Progenitor cell of endocrine pancreas (in vitro differentiated cells): ENCODE measurements at places on chromosomes 5 and 9. TPM values are rescaled to one million over a fixed set of nuclear protein-coding genes. Genes with fewer than 3 reads are reported as not detected.

- no peaks in the 10 kb centered on the region for H3K36me3 ChIP-seq
- H3K27ac ChIP-seq = no peak overlapping the region
- H3K4me3 ChIP-seq = no peak overlapping the region
- no peak for DNase-seq
Observed at GRCh38 chr9:30519756-30520155, 1864.7 kb upstream of the ACO1 start.

DNA sequence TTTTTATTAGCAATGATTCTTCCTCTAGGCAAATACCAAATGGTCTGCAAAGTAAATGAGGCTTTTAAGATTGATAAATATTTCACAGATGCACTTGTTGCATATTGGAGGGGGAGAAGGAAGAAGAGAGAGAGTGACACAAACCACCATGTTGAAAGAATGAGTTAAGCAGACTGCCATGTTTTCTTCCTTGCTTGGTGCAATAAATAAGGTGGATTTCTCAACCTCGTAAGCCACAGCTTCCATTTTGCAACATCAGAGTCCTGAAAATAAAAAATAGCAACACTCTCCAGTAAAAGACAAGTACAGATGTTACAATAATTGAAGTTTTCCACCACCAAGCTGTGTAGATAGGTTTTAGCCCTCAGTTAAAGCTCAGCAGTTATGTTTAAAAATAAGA lies 202.9 kb downstream of the SGCD start:
- no peaks in the 10 kb centered on the region for H3K36me3 ChIP-seq
- no peaks in the 10 kb centered on the region for H3K4me1 ChIP-seq
- H3K27me3 ChIP-seq = no peaks in the 10 kb centered on the region

DNA sequence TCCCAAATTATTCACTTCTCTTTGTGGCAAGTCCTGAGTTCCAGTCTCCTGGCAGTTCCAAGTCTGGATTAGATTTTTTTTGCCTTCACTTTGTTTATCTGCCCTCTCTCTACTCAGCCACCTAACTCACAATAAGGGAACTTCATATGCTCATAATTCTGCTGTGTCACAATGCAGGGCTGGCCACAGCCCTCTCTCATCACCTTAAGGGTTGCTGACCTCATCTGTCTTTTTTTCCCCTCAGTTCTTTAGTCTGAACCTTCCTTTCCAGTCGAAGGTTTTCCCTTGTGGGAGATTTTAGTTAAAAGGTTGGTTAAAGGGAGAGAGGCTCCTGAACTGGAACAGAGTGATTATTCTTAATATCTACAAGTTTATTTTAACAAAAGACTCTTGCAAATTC lies 4.1 kb downstream of the BAG1 start:
- peaks cover 12% of the 10 kb centered on the region for H3K4me1 ChIP-seq
- no peak for DNase-seq
- H3K36me3 ChIP-seq = peaks cover 13% of the 10 kb centered on the region
- no peaks in the 10 kb centered on the region for H3K27me3 ChIP-seq

DNA sequence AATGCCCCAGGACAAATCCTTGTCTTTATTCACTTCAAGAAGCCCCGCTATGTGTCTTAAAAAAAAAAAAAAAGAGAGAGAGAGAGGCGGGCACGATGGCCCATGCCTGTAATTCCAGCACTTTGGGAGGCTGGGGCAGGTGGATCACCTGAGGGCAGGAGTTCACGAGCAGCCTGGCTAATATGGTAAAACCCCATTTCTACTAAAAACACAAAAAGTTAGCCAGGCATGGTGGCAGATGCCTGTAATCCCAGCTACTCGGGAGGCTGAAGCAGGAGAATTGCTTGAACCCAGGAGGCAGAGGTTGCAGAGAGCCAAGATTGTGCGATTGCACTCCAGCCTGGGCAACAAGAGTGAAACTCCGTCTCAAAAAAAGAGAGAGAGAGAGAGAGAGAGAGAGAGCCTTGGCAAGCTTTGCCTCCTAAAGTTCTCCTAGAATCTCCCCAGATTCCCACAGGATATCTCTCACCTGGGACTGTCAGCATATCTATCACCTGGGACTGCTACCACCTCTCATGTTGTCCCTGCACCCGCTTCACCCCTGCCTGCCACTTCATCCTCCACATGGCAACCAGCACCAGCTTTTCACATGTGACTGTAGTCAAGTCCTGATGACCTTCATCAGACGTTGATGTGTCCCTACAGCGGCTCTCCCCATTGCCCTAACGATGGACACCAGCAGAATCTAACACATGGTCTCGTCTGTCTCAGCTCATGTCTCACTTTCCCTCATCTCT lies 5.8 kb downstream of the ITK start:
- H3K27ac ChIP-seq = no peak overlapping the region
- no peak overlapping the region for H3K4me3 ChIP-seq
- DNase-seq = no peak
- no peaks in the 10 kb centered on the region for H3K36me3 ChIP-seq
- H3K4me1 ChIP-seq = no peaks in the 10 kb centered on the region

DNA sequence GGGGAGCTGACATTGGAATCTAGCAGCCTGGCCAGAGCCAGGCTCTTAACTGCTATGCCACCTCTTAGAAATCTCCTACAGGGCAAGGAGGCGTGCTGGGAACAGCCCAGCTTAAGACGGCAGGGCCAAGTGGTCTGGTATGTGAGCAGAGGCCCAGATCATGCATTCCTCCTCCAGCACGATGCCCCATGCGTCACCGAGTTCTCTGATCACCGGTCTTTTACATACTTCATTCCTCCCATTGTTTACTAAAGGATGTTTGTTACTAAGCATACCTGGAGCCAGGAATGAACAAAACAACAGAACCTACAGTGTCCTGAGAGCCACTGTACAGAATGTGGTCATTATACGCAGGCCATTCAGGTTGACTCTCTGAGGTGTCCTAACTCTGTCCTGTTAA lies 73.8 kb downstream of the TRIO start:
- no peaks in the 10 kb centered on the region for H3K27me3 ChIP-seq
- DNase-seq = no peak
- peaks cover 50% of the 10 kb centered on the region for H3K4me1 ChIP-seq
- H3K27ac ChIP-seq = no peak overlapping the region

GRCh38 chr9:79912318-79913070 lies 340.7 kb downstream of the TLE4 start:
- no peak overlapping the region for H3K27ac ChIP-seq
- H3K27me3 ChIP-seq = peaks cover 21% of the 10 kb centered on the region
- H3K36me3 ChIP-seq = no peaks in the 10 kb centered on the region
- H3K4me3 ChIP-seq = no peak overlapping the region

DNA sequence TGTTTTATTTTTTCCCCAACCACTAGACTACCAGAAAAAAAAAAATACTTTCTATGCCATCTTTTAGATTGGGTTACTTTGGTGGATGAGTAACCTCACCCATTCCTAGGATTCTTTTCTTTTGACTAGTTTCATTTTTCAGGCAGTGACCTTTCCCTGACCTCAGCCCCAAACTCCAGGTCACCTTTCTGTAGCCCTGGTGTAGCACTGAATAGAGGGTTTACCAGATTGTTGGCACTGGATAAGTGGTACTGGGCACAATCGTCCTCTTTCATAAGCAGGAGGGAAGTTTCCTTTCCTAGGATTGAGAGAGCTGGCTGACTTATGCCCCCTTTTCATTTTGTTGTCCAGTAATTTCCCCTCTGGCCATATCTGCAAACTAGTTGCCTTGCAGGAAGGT lies 169.4 kb upstream of the TMEM161B start:
- no peaks in the 10 kb centered on the region for H3K36me3 ChIP-seq
- no peak overlapping the region for H3K4me3 ChIP-seq
- no peaks in the 10 kb centered on the region for H3K27me3 ChIP-seq
- H3K27ac ChIP-seq = no peak overlapping the region
- no peak for DNase-seq

DNA sequence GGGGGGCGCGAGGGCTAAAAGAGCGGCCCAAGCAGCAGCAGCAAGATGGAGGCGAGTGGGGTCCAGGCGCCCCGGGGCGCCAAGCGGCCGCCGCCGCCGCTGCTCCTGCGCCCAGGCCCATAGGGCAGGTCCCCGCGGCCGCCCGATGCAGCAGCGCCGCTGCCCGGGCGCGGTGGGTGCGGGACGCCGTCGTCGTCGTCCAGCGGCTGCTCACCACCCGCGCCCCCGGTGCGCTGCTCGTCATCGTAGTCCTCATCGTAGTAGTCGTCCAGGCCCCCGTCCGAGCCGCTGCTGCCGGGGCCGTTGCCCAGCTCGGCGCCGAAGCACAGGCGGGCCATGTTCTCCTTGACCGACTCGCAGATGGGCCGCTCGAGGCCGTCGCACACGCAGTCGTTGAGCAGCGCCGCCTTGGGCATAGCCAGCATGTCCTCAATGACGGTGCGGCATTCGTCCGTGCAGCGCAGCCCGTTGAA lies 1.5 kb downstream of the GAS1 start:
- peaks cover 32% of the 10 kb centered on the region for H3K4me1 ChIP-seq
- H3K36me3 ChIP-seq = no peaks in the 10 kb centered on the region
- peak overlapping the region; percentile 77 for H3K4me3 ChIP-seq
- no peak for DNase-seq
- peak overlapping the region; percentile 62 for H3K27ac ChIP-seq

DNA sequence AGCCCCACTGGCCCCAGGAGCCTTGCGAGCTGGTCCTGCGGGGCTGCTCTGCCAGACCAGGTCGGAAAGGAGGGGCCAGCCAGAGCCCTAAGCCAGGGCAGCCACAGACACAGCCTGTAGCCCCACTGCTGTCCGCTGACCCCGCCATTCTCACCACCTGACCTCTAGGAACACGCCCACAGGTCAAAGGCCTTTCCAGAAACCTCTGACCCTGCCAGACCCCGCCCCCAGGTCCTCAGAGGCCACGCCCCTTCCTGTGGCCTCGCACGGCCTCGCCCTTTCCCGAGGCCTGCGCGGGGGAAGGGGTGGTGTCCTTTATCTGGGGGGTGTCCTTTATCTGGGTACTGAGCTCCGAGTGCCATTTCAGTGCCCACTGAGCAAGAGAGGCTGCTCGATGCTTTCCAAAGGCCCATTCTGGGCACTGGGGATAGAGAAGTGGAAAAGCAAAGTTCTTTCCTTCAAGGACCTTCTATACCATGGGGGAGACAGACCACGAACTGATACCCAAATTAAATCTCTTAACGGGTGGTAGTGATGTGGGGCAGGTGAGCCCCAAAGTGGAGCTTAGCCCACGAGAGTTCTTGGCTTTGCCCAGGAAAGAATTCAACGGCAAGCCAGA lies 46.5 kb downstream of the P4HA2 start:
- H3K27me3 ChIP-seq = peaks cover 9% of the 10 kb centered on the region
- H3K27ac ChIP-seq = peak overlapping the region; percentile 68
- no peaks in the 10 kb centered on the region for H3K4me1 ChIP-seq

- H3K4me3 ChIP-seq = peak overlapping the region; percentile 99
- no peak overlapping the region for H3K27ac ChIP-seq
- peaks cover 8% of the 10 kb centered on the region for H3K4me1 ChIP-seq
- DNase-seq = no peak
- H3K36me3 ChIP-seq = peaks cover 11% of the 10 kb centered on the region
- no peaks in the 10 kb centered on the region for H3K27me3 ChIP-seq
Observed at GRCh38 chr5:121963392-121963791, 1.6 kb downstream of the SRFBP1 start.

DNA sequence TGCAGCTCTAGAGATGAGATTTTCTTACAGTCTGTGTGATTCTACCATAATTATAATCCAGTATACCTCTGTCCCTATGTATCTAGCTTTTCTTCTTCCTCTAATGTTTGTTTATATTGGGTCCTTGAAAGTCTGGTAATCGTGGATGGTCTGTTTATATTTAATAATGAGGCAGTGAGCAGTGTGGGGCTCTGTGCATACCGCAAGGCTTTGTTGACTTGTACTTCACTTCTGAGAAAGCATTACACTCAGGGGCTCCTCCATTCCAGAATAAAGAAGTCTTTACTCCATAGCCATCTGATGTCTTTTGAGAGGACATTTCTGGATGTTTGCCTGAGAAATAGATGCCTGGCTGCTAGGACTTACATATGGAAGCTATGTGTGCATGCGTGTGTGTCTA lies 4.5 kb upstream of the MPDZ start:
- no peak for DNase-seq
- H3K4me3 ChIP-seq = no peak overlapping the region
- H3K27ac ChIP-seq = no peak overlapping the region
- no peaks in the 10 kb centered on the region for H3K36me3 ChIP-seq
- peaks cover 1% of the 10 kb centered on the region for H3K4me1 ChIP-seq
- H3K27me3 ChIP-seq = no peaks in the 10 kb centered on the region

DNA sequence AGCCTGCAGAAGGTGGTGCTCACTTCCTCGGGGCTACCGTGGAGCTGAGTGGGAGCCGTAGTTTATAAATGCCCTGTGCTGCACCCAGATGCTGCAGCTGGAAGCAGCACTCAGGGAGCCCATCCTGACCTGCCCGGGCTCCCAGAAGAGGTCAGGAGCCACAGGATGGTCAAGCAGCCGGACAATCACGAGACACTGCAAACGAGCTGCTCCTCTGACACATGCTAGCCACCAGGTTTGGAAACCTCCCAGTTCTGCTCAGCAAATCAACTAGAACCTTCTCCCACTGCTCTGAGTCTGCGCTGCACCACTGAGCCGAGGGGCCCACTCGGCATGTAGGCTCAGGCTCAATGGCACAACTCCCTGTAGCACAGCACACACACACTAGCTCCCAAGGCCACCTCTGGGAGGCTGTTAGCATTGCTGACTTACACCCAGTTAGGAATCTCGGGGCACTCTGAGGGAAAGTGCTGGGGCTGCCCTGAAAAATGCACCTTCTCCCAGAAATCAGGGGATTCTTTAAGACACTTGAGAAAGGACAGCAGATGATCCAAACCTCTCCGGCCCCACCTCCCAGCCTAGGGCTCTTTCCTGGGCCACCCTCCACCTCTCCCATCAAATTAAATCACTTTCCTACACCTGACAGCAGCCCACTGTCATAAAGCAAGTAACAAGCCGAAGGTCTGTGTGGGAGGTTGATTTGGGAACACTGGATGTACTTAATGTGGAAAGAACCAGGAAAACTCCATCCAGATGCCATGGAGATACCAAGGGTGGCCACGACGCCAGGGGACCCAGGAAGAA lies 59.1 kb downstream of the PSMB7 start:
- H3K4me1 ChIP-seq = peaks cover 3% of the 10 kb centered on the region
- H3K4me3 ChIP-seq = no peak overlapping the region
- H3K27me3 ChIP-seq = no peaks in the 10 kb centered on the region
- no peak for DNase-seq
- peaks cover 9% of the 10 kb centered on the region for H3K36me3 ChIP-seq

Gene CTNND2
- 143 and 163 TPM in 2 replicates for total RNA-seq

Gene UGCG
- total RNA-seq = 26.8 and 27.7 TPM in 2 replicates

Gene PTCH1
- 54.9 and 56.3 TPM in 2 replicates for total RNA-seq
